ENCODE measurements at places on chromosomes 7 and 10. TPM values are rescaled to one million over a fixed set of nuclear protein-coding genes. Genes with fewer than 3 reads are reported as not detected.

The ACTL6B gene
- total RNA-seq, result not detected

The MYO3A gene
- total RNA-seq, result not detected

The HOXA4 gene
- 0.66 TPM for total RNA-seq

The ADIRF gene
- 195 TPM for total RNA-seq

The PRF1 gene
- total RNA-seq, result not detected

The MINDY4 gene
- 8.6 TPM for total RNA-seq

The SPDYE6 gene
- 0.15 TPM for total RNA-seq

The STEAP1 gene
- total RNA-seq, result 63.1 TPM

The FZD1 gene
- total RNA-seq, result 29.8 TPM

The KCNMA1 gene
- 44.8 TPM for total RNA-seq

The CYREN gene
- 46.1 TPM for total RNA-seq

The OR6B1 gene
- not detected for total RNA-seq

The IDI1 gene
- total RNA-seq, result 109 TPM
